Mesothelial cell of epicardium (in vitro differentiated cells): ENCODE measurements at places on chromosomes 13 and 19.

GRCh38 chr19:22735911-22736645 is 47.9 kb downstream of the ZNF99 start:
- DNase-seq: no peak

GRCh38 chr13:35876601-35877000 is 254.6 kb downstream of the DCLK1 start:
- DNase-seq: no peak

GRCh38 chr13:21639561-21639960 is 31.3 kb upstream of the FGF9 start:
- no peak for DNase-seq

- DNase-seq: no peak
Measured at GRCh38 chr13:85194482-85194881, 604.7 kb downstream of the SLITRK6 start.

GRCh38 chr19:47729799-47730520 is 15.4 kb upstream of the NOP53 start:
- peak; percentile 66 for DNase-seq

GRCh38 chr19:53908935-53909415 is at the start of gene CACNG7:
Gene CACNG7 (plus strand): TSS chr19:53909278. CDS start chr19:53912832, 3,554 bp downstream.
- no peak for DNase-seq

GRCh38 chr13:60479273-60479672 is 82.3 kb downstream of the TDRD3 start:
- no peak for DNase-seq

DNA sequence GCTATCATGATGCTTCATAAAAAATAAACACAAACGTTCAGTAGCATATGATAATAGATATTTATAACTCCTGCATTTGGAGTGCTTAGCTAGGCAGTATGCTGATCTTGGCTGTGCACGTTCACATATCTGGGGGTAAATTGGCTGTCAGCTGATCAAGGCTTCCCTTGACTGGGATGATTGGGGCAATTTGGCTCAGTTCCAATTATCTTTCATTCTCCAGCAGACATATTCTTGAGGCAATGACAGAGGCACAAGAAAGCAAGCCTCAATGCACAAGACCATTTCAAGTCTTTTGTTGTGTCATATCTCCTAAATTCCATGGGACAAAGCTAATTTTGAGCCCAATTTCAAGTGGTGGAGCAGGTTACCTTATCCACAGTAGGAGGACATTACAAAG is 142.0 kb downstream of the DLEU7 start:
- no peak for DNase-seq

DNA sequence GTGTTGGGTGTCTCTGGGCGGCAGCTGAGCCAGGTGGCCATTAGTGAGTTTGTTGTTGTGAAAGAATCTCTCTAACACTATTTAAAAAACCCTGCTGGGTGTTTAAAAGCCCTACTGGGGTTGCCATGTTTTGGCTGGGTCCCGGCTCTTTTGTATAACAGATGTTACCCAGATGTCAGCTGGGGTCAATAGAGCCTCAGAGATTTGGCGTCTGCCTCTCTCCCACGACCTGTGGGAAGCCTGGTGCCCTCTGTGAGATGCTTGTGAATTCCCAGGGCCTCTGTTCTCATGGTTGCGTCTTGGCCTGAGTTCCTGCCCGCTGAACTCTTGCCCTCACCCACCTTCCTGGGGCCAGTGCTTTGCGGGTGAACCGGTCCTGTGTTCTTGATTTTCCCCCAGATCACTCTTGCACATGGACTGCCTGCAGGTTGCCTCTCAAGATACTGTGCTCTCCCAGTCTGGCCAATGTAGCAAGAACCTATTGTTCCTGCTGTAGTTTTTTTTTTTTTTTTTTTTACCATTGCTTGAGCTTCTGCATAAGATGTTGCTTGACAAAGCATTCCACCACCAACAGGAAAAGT is 9.5 kb downstream of the NFILZ start:
- no peak for DNase-seq

DNA sequence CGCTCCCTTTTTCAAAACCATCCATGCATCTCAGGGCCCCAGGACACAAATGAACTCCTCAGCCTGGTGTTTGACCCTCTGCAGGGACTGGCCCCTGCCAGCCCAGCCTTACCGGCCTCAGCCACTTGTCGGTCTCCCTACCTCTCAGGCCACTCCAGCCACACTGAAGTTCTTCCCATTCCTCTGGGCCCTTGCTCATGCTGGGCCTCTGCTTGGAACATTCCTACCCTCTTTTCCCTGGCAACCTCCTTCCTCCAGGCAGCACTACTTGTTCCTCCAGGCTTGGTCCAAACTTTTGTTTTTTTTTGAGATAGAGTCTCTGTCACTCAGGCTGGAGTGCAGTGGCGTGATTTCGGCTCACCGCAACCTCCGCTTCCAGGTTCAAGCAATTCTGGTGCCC is 7.6 kb upstream of the EGLN2 start:
- DNase-seq: no peak

DNA sequence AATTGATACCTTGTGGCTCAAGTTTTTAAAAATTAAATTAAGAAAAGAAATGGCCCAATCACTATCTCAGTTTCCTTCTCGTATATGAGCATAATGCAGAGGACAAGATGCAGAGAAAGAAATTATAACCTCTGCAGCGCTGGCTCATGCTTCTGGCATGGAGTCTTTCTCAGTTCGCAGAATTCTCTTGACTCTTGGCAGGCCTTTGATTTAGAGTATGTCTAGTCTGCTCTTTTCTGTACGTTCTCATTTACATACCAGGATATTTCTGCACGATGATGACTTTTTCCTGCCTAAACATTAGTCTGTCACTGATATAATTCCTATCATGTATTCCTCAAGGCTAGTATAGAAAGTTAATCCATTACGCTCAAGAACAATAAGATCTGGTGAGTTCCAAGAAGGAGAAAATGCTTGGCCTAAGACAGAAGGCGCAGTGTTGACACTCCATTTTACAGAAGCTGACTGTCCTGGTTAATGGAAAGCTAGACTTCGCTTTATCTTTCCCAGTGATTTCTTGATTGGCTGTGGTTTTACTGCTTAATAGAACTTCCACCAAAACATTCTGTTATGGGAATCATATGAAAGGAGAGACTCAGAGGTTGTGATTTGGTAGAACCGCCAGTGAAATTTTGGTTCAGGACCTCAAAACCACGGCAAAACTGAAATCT is 1.7 kb upstream of the SMAD9 start:
- no peak for DNase-seq

- no peak for DNase-seq
Measured at GRCh38 chr13:91817250-91817649, 418.8 kb downstream of the GPC5 start.

- no peak for DNase-seq
Measured at GRCh38 chr13:25874907-25875306, 176.9 kb downstream of the SHISA2 start.

- no peak for DNase-seq
Measured at GRCh38 chr13:30737511-30738337, 2.4 kb downstream of the ALOX5AP start.

GRCh38 chr13:90187478-90188350 is 1159.8 kb upstream of the MIR17HG start:
- DNase-seq: no peak

DNA sequence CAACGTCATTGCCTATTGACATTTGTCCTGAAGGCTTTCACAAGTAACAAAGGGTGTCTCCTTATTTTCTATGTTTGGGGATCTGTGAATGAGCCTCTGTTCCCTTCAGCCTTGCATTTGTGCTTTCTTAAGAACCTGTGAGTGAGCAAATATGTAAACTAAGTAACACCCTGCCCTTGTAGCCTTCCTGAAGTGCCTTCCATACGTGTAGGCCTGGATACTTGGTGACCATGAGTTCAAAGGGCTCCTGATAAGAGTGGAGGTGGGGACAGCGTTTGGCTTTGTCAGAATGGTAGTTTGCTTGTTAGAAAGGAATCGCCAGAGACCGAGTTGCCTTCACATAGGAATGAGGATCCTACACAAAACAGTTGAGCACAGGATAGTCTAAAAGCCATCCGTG is 14.5 kb upstream of the CCDC97 start:
- no peak for DNase-seq

DNA sequence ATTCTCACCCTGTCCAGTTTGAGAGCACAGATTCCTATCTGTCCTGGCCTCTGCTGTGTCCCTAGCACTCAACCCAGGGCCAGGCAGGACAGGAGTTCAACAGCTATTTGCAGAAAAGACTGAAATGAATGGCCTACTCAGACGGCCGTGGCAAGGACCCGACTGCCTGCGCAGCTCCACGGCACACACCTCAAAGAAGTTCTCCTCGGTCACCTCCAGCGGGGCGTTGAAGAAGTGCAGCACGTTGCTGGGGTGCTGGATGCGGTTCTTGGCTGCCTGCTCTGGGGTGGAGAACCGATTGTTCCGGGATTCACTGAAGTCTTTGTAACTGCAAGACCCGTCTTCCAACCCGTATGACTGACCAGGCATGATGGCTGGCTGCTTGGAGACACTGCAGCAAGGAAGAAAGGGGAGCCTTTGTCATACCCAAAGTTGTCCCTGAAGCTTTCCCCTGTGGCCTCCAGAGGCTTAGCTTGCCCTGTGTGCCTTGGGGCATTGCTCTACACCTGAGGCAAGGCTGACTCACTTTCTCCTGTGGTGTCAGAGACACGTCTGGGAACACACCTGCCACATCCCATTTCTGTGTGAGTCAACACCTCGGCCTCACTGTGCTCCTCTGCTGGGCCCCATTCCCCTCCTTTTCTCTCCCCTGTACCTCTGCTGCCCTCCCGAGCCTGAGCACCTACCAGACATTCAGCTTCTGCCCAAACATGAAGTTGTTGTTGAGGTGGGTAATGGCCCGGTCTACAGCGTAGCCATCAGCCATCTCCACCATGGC is 6.8 kb upstream of the ECH1 start:
- DNase-seq: no peak

GRCh38 chr19:52221031-52221430 is 31.2 kb downstream of the PPP2R1A start:
- no peak for DNase-seq

- no peak for DNase-seq
Measured at GRCh38 chr13:43041369-43041921, 18.1 kb downstream of the DNAJC15 start.
